ENCODE measurements at places on chromosomes 12 and 14.

- DNase-seq = no peak
Observed at GRCh38 chr12:124678421-124678893, 111.0 kb upstream of the NCOR2 start.

GRCh38 chr12:53365245-53365904 is 14.6 kb upstream of the SP1 start:
- DNase-seq = no peak

DNA sequence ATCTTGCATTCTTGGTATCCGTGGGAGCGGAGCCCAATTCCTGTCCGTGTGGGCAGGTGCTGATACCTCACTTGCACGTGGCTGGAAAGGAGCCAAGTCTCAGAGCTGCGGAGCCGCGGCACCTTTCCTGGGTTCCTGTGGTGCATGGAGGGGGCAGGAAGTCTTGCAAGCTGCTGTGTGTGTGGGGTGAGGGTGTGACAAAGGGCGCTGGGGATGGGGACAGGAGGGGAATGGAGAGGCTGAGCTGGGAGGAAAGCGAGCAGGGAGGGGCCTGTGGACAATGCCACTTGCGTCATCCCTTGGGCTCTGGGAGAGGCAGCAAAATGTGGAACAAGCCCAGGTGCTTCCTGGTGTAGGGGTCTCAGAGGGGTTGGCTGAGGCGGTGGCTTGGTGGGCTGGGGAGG is 86.7 kb downstream of the CALM1 start:
- peak; percentile 69 for DNase-seq

GRCh38 chr14:59020382-59020781 is 168.1 kb upstream of the DAAM1 start:
- DNase-seq = no peak

- no peak for DNase-seq
Observed at GRCh38 chr12:25819691-25820090, 138.8 kb upstream of the RASSF8 start.

GRCh38 chr12:46508651-46509050 is 136.1 kb upstream of the SLC38A2 start:
- DNase-seq = no peak

GRCh38 chr14:99480917-99481744 is at the start of gene CCNK:
TSS of gene CCNK (plus strand) at chr14:99481409. CDS start at chr14:99492678, 11,269 bp downstream.
- peak; percentile 100 for DNase-seq

- DNase-seq = peak; percentile 54
Observed at GRCh38 chr12:94149119-94149780, 873 bp downstream of the PLXNC1 start.

- DNase-seq = no peak
Observed at GRCh38 chr12:88310069-88310468, 168.0 kb downstream of the TMTC3 start.

DNA sequence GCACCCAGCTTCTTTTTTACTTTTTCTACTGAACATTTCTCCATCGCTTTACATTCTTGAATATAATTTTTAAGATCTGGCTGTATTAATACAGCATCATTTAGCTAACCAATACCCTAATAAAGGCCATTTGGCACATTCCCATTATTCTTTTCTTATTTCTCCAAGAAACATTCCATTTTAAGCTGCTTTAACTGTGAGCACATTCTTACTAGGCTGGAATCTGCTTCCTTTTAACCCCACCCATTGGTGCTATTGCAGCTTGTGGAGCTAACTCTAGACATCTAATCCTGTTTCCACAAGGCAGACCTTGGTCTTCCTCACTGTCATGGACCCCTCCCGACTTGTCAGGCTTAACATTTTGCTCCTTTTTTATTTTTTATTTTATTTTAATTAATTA is 15.2 kb downstream of the CALM1 start:
- DNase-seq = no peak

DNA sequence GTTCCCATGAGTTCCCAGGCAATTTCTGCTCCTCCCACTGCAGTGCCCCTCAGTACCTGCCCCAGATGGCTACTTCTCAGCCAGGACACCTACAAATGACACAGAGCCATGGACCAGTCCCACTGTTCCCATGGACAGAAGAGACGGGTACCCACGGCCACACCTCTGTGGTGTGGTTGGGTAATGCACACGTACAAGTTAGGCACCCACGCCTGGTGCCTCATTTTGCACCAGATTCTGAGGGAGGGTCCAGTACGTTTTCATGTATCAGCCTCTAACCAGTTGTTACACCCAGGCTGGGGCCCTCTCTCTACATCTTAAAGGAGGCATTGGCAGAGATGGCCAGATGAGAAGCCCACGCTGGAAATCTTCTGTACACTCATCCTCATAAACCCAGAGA is 114.0 kb downstream of the DICER1 start:
- DNase-seq = no peak

DNA sequence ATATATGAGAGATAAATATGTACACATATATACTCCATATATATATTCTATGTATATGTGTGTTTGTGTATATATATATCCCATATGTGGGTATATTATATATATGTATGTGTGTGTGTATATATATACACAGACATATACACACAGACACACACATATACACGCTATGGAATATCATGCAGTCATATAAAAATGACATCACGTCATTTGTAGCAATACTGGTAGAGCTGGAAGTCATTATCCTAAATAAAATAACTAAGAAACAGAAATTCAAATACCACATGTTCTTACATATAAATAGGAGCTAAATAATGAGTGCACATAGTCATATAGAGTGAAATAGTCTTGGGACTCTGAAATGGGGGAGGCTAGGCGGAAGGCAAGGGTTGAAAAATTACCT is 1000.2 kb downstream of the LRFN5 start:
- DNase-seq = no peak

DNA sequence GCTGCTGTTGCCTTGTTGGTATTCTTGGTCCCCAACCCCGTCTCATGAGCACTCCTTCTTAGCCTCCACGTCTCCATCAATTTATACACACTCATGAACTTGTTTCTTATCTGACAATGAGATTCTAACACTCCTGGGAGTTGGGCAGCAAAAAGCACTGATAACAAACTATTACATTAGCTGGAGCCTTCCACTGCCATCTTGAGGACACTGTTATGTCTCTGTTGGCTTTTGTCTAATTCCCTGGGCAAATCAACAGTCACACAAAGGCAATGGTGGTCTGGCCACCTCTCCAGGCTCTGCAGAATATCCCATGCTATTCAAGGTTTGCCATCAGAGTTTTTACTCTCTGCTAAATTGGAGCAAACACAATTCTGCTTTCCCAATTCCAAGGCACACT is 117.8 kb upstream of the COCH start:
- no peak for DNase-seq

GRCh38 chr14:54253195-54253947 is 143.4 kb upstream of the CDKN3 start:
- DNase-seq = no peak

DNA sequence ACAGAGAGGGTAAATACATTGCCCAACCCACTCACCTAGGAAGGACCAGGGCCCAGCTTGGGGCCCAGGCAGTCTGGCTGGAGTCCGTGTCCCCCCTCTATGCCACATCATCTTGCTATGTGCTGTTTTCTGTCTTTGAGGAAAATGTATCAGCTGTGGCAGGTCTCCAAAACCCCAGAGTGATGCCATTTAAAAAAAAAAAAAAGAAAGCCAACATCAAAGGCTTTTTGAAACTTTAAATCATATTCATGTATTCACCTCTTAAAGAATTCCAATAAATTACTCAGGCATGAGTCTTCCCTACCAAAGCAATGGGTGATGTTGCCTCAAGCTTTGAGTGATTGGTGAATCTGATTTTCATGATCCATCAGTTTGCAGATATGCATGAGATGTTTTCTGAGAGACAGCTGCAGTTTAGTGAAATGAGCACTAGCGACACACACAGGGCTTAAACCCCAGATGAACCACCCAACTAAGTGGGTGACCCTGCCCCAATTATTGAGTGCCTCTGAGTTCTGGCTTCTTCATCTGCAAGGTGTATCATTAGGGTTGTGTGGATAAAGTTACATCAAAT is 6.1 kb downstream of the KRT81 start:
- DNase-seq = no peak

GRCh38 chr12:87160848-87161601 is 868.2 kb downstream of the C12orf50 start:
- DNase-seq = no peak

DNA sequence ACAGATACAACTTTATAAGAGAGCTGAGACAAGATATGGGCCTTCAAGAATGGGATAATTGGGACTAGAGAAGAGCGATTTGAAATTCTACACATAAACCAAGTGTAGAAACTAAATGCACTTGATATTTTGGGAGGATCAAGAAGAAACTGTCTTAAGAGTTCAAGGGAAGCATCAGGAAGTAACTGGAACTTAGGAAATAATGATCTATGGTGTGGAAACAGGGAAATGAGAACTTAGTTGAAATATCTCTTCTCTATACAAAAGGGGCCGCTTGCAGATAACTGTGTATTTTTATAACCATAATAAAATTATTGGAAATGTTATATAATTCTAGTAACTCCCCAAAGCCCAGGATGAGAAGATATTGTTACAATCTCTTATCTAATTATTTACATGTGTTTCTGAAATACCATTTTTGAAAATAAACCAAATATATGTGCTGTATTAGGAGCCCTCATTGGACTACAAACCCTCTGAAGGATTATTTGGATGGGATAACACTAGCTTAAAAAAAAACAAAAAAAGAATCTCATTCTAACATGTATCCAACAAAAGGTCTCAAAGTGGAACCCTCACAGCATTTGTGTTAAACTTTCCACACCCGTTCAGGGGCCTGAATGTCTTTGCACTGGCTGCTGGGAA is 84.7 kb upstream of the FLRT2 start:
- no peak for DNase-seq

- DNase-seq = no peak
Observed at GRCh38 chr14:31792726-31793125, 231.5 kb downstream of the NUBPL start.

DNA sequence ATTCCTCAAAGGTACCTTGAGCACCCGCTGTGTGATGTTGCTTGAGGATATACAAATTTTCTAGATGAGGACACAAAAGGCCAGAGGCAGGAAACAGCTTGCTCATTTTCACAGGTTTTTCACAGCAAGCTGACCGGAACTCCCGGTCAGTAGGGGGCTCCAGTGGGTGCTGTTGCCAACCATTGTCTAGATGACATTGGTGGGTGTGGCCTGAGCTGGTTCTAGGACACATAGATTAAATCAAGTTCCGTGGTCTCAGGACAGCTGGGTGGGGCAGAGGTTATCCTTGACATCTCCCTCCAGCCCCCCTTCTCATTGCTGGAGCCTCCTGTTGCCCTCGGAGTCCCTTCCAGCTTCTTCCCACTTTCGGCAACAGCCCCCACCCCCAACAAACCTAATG is 153.6 kb upstream of the FKBP4 start:
- no peak for DNase-seq

DNA sequence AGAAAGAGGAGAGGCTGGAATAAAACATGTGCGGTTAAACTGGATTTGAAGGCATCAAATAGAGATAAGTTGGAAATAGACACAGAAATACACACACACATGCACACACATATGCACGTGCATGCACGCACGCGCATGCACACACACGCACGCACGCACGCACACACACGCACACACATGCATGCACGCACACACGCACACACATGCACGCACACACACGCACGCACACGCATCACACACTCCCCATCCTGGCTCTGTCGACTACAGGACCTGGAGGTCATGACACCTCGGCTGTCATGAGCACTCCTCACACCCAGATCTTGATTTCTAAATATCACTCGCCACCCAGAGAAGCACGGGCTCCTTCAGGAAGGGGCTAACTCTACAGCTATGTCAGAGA is 51.8 kb downstream of the RIMBP2 start:
- no peak for DNase-seq

DNA sequence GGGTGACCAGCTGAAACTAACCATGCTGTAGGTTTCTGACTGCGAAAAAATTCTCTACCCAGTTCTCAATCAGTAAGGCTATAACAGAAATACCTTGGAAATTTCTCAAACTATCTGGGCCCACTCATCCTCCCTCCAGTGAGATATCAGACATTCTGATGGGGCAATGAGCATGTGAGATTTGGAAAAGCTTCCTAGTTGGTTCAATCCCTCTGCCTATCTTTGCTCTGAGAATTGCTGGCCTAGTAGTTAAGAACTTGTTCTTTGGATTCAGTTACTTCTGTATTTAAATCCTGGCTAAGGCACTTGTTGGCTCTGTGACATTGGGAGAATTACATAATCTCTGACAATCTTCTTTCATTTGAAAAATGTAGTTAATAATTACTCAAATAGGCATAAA is 119.4 kb downstream of the SLC15A5 start:
- DNase-seq = no peak

DNA sequence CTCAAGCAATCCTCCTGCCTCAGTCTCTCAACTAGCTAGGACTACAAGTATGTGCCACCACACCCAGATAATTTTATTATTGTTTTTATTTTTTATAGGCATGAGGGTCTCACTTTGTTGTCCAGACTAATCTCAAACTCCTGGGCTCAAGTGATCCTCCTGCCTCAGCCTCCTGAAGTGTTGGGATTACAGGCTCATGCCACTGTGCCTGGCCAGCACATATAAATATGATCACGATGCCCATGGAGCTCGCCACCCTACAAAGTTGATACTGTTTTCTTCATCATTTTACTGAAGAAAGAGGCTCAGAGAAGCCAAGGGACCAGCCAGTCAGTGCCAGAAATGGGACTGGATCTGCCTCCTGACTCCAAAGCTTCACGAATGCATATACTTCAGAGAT is 53.1 kb downstream of the NFKBIA start:
- DNase-seq = no peak

GRCh38 chr14:87613881-87614280 is 379.1 kb downstream of the GALC start:
- DNase-seq = no peak

DNA sequence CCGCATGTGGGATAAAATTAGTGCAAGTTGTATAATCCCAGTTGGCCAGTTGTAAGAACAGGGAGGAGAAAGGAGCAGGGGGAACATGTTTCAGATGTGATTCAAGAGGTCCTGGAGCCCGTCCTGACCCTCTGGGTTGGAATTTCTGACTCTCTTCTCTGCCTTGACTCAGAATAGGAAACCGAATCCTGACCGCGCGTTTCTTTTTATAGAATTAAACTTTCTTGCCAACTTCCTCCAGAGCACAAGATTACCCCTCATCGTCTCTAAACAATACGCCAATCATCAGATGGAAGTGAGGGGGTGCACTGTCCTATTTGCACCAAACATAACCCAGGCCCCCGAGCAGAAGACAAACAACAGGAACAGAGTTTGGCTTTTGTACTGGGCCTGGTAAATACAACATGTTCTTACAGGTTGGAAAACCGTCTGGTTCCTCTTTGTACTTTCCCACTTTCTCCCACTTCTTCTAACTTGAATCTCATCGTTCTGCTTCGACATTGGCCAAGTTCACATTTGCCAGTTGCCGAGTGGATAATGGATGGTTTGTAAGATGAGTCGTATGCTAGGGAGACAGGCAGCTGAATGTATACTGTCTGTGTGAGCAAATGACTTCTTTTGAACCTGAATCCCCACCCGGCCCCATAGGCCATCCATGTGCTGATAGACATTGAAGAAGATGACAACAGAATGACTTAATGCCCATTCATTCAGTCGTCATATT is 42.6 kb upstream of the MED13L start:
- DNase-seq = no peak

Data from CD4-positive, alpha-beta T cell treated with Interleukin-6 for 4 hours (primary cell).